Stimulated activated CD4-positive, alpha-beta T cell treated with anti-CD3 and anti-CD28 coated beads, Interleukin-12 subunit alpha, Interleukin-12 subunit beta, amount 100 ng/mL, for 4 hours (primary cell): ENCODE measurements at places on chromosomes 6 and 20.

- no peak for DNase-seq
Measured at GRCh38 chr20:33622705-33623365, 39.3 kb upstream of the C20orf144 start.

DNA sequence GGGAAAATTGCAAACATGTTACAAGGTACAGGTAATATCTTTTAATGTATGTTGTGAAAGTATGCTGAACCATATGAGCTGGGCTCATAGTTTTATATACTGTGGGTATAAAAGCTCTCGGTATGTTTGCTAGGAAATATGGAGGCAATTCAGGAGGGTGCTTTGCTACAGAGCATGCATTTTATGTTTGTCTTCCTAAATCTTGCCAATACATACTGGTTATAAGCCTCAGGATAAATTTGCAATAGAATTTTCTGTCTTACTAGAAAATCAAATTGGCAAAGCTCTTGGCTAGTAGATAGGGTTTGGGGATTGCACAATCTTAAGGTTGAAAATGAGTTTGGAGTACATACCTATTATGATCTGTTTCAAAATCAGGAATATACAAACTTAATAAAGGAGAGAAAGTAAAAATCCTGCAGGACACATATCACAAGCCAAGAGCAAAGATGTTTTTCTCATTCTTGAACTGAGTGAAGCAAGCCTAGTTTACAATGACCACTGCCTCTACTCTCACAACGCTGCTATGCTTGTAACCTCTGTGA lies 751.2 kb downstream of the HDGFL1 start:
- DNase-seq, result no peak

- DNase-seq, result no peak
Measured at GRCh38 chr6:104014163-104014959, 845.4 kb downstream of the HACE1 start.

DNA sequence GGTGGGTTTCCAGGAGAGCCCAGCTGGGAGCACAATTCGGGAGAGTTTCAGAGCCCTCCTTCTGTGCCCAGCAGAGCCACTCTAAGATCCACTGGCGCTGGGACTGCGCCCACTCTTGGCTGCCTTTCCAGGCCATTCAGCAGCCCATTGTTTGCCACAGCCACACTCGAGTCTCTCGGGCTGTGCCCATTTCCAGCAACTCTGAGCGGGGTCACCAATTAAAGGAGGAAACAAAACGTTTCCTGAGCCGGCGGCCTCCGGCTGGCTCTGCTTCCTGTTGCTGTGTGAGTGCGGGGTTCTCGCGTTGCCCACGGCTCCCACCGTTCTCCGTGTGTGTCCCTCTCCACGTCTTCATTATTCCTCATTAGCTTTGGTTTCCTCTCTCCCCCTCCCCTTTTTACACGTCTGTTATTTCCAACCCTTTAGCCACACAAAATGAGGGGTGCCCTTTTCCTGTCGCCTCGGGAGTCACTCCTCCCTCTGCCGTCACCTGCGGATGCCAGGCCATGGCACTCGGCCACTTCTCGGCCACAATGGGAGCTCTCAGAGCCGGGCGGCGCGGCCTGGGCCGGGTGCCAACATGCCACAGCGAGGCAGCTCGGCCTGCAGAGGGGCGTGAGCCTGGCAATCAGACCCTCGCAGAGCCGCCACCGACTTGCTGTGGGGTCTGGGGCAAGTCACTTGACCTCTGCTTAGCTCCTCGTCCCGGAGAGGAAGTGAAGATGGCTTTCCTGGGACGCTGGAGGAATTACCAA lies 94.3 kb upstream of the NKX2-2 start:
- no peak for DNase-seq

DNA sequence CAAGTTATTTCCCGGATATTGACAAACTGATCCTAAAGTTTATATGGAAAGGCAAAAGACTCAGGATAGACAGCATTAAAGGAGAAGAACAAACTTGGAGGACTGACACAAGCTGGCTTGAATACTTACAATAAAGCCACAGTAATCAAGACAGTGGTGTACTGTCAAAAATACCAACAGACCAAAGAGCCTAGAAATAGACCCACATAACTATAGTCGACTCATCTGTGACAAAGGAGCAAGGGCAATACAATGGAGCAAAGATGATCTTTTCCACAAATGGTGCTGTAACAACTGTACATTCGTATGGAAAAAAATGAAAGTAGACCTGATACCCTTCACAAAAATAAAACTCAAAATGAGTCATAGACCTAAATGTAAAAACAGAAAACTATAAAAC lies 46.0 kb downstream of the ABHD12 start:
- DNase-seq, result no peak

GRCh38 chr6:164439331-164439730 lies 870.1 kb downstream of the C6orf118 start:
- DNase-seq, result no peak

DNA sequence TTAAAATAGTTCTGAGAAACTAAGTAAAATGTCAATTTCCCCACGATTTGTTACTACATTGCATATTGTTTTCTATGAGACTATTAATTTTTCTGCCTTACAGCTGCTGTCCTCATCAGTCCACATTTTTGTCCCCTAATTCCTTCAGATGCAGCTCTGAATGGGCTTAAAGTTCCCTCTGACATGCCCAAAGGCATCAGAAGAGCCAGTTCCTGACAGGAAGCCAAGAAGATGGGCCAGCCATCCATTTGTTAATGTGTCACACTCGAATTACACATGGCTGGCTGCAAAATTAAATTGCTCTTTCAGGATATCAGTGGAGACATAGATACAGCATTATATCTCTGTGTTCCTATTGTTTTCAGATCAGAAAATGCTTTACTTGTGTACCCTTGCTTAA lies 1223.0 kb downstream of the EPHA7 start:
- DNase-seq, result no peak

GRCh38 chr20:11159728-11160127 lies 485.9 kb upstream of the JAG1 start:
- no peak for DNase-seq

GRCh38 chr6:108083349-108083748 lies 8.8 kb upstream of the OSTM1 start:
- no peak for DNase-seq

DNA sequence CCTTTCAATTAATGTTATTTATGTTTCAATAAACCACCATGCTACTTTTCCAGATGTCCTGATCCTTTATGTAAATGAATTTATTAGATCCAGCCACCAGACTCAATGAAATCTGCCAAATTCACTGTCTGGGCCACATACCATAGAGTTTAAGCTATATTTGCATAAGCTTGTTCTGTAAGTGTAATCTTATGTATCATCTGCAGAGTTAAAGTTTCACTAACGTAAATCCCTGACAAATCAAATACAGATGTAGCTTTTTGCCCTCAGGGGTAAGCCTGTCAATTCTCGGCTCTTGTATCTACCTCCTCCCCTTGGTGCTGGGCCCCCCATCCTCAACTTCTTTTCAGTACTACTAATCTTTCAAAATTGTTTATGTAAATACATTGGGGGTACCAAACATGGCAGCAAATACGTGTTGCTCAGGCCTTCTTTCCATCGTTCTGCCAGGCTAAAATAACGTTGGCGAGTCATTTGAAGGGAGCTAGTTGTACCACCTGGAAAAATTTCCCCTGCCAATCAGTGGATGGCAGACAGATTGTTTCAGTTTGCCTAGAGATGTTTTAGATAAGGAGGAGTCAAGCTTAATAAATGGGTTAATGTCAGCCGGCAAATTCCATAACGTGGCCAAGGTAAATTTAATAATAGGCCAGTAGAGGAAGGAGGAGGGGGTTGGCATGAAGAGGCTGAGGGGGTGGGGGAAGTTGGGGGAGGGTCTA lies 79.6 kb downstream of the RPS12 start:
- no peak for DNase-seq

DNA sequence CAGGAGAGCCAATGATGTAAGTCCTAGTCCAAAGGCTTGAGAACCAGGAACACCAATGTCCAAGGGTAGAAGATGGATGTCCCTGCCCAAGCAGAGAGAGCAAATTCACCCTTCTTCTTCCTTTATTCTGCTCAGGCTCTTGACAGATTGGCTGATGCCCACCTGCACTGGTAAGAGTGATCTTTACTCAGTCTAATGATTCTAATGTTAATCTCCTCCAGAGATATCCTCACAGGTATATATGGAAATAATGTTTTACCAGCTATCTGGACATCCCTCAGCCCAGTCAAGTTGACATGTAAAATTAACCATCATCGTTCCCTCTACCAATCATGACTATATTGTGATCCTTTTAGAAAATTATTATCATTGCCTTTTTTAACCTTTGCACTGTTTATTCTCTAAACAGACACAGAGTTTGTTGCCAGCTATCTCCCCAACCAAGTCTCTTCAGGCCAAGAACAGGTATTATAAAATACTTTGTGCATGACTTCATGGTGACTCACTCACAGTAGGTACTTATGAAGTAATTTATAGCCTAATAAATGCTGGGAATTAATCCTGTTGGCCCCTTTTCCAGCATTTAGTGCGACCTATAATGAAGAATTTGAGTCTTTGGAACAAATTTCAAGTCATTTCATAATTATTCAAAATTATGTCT lies 26.2 kb upstream of the TSHZ2 start:
- DNase-seq, result no peak

DNA sequence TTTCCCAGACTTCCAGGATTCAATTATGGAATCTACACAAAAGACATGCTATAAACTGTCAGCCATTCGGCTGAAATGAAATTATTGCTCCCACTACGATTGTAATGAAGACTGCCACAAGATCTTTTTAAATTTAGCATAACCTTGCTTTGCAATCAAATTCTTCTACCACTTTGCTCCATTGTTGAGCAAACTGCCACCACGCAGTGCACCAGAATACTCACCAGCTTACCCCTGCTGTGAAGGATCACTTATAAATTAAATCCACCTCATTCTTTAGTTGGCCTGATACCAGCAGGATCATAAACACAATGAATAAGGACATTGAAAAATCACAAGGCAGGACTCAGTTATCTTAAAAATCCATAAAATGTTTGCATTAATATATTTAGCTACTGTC lies 151.8 kb upstream of the PRND start:
- no peak for DNase-seq

- no peak for DNase-seq
Measured at GRCh38 chr6:61887423-61887822, 398.6 kb downstream of the KHDRBS2 start.

DNA sequence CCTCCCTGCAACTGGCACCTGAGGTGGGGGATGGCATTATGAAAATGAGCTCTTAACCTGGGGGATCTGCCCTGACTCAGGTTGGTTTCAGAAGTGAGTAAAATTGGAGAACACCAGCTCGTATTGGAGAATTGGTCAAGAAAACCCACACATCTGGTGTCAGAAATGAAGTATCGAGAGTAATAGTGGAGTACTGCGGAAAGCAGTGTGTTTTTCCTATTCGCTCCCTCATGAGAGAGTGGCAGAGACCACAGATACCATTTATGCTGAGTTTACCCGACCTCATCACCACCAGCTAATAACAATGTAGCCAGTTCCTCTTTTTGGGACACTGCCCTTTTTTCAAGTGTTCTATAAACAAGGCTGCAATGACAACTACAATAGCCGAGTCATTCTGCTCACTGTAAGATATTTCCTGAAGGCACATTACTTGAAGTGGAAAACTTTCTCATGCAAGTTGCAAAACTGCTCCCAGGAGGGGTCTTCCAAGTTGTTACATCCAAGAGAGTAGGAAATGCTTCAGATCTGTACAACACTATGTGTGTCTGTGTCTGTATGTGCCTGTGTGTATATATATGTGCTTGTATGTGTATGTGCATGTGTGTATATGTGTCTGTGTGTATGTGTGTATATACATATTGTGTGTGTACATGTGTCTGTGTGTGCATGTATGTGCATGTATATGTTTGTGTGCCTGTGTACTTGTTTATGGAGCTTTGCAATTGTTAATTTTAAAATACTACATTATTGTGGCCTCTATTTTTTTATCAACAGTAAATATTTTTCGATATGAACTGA lies 106.0 kb upstream of the CST7 start:
- DNase-seq, result no peak
